AG04450 (cell line): ENCODE measurements at places on chromosomes 6 and 20. TPM values are rescaled to one million over a fixed set of nuclear protein-coding genes. Genes with fewer than 3 reads are reported as not detected.

FKBP1A gene
- polyA plus RNA-seq, result 579 and 685 TPM in 2 replicates

- DNase-seq, result no peak
These were observed 60.4 kb downstream of the SOBP start for GRCh38 chr6:107550241-107550840.

DNA sequence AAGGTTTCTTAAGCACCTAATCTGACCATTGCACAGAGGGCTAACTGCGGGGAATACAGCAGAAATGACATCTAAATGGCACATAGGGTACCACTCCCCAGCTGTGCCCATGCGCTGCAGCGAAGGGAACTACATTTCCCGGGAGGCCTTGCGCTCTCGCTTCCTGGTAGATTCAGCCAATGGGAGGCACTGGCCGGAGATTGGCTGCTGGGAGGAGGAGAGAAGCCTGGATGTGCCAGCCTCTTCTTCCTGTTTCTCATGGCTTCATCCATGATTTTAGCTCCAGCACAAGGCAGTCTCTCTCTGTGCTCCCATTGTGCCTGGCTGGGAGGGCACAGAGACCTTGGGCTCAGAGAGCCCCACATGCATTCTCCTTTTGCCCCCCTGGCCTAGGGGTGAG, 101.7 kb upstream of the FOXA2 start:
- DNase-seq, result peak; percentile 6

DNA sequence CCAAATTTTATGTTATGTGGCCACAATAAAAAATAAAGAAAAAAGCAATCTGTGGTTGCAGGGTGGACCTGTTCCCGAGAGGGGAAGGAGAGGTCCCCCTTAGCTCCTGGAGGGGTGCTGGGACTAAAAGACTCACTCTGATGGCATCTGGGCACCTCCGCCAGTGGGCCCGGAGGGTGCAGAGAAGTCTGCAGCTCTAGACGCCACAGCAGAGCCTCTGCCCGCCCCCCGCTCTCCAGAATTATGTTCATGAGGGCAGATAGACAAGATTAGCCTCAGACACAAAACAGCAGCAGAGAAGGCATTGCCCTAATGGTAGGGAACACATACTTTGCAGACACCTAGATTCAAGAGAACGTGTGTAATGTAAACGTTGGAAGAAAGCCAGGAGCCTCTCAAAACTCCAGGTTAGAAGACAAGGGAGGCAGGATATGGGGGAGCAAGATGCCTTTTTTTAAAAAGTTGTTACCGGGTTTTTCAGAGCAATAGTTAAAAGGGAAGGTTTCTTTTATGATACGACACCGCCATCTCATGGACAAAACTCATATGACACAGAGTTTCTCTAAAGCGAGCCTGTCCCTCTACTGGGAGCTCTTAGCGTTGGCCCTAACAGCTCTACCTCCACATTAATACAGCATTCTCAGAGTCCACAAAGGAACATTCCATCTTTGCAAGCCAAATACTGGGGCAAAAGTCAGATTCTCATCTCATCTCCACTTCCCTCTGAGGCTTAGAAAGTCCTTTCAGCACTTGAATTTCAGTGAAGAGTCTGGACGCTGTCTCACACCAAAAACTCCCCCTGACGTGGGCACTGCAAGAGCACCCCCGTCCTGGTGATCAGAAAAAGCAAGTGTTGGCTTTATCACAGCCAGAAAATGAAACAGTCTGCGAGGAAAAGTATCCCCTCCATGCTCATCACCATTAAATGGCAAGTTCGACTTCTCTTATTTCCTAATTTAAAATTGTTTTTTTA, 47.2 kb downstream of the FOXF2 start:
- DNase-seq, result peak; percentile 36

- no peak for DNase-seq
These were observed 187.4 kb upstream of the JARID2 start for GRCh38 chr6:15058200-15059061.

OPRM1 gene
- not detected in 2 replicates for polyA plus RNA-seq

- DNase-seq, result no peak
These were observed 41.0 kb upstream of the SIRPA start for GRCh38 chr20:1854246-1854645.

DNA sequence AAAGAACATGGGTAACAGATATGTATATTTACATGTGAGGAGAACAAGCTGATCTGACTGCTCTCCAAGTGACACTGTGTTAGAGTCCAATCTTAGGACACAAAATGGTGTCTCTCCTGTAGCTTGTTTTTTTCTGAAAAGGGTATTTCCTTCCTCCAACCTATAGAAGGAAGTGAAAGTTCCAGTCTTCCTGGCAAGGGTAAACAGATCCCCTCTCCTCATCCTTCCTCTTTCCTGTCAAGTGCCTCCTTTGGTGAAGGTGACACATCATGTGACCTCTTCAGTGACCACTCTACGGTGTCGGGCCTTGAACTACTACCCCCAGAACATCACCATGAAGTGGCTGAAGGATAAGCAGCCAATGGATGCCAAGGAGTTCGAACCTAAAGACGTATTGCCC, 5.2 kb downstream of the HFE start:
- no peak for DNase-seq

PPP1R14C gene
- not detected in 2 replicates for polyA plus RNA-seq

HCRTR2 gene
- polyA plus RNA-seq, result not detected in 2 replicates
